ENCODE measurements at places on chromosomes 13 and 19.

- DNase-seq, result no peak
Measured at GRCh38 chr13:107104631-107105030, 536.7 kb upstream of the ARGLU1 start.

GRCh38 chr19:46296722-46297461 is at the start of gene HIF3A:
Gene HIF3A (plus strand): TSS chr19:46297042. CDS start chr19:46297077, 35 bp downstream.
- no peak for DNase-seq

- DNase-seq, result no peak
Measured at GRCh38 chr13:106369858-106370257, 165.6 kb downstream of the EFNB2 start.

DNA sequence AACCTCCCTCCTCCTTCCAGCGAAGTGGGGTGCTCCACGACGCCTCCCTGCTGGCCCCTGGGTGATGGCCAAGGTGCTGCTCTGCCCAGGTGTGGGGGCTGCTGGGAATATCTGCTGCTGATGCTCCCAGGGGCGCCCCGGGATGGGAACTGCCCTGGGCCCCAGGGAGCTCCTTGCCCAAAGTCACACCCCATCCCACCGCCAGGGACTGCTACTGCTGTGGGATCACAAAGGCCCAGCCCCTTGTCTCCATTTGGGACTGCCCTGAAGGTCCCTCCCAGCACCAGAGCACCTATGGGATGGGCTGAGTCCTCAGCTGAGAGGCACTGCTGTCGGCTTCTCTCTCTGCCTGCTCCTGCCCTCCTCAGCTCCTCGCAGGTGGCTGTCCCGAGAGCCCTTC is 19.0 kb downstream of the CHST8 start:
- no peak for DNase-seq

GRCh38 chr19:17058236-17058635 is 17.0 kb downstream of the HAUS8 start:
- DNase-seq, result no peak

GRCh38 chr13:82947191-82947621 is 935.1 kb downstream of the SLITRK1 start:
- DNase-seq, result no peak

GRCh38 chr13:36158611-36159010 is 27.4 kb upstream of the DCLK1 start:
- DNase-seq, result no peak

- DNase-seq, result no peak
Measured at GRCh38 chr13:98217597-98217996, 40.5 kb upstream of the RNF113B start.

DNA sequence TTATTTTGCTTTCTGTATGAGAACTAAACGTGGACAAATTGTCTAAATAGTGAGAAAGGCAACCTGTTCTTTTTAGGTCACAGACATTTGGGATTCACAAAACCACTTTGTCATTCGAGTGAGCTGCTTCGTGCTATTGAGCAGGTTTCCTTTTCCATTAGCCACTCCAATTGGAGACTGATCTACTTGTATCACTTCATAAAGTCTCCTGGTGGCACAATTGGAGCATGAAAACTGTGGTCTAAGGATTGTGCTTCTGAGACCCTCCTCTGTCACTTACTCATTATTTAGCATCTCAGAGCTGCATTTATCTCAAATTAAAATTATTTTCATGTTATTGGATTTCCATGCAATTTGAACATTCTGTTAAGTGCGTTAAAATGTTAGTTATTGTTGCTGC is 397.7 kb downstream of the TDRD3 start:
- DNase-seq, result no peak

DNA sequence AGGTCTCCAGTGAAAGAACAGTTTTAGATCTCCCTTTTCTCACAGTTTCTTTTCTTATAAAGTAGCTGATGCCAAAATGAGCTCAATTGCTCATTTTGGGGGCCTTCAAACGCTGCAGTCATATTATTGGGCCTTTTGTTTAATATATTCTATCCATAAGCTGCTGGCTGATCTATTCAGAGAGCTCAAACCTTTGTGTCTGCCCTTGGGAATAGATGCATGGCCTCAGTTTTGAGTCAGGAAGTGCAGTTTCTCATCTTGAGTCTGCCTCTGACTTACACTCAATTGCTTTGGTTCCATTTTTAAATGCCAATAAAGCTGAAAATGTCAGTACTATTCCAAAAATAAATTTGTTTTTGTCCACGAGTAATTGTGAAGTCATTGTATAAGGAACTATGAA is 468.9 kb downstream of the KLF12 start:
- no peak for DNase-seq

DNA sequence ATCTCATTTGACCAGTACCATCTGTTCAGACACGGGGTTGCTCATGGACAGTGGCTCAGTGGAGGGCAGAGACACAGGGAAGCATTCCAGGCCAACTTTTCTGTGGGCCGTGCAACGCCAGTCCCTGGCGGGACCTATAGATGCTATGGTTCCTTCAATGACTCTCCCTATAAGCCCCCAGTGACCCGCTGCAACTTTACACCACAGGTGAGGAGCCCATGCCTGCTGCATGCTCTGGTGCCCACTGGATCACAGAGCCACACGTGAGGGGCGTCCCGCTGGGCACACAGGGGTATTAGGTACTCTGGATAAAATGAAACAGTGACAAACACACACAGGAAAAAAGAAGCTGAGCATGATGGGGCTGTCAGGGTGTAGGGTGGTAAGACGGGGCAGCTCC is 34.3 kb downstream of the LAIR2 start:
- no peak for DNase-seq

DNA sequence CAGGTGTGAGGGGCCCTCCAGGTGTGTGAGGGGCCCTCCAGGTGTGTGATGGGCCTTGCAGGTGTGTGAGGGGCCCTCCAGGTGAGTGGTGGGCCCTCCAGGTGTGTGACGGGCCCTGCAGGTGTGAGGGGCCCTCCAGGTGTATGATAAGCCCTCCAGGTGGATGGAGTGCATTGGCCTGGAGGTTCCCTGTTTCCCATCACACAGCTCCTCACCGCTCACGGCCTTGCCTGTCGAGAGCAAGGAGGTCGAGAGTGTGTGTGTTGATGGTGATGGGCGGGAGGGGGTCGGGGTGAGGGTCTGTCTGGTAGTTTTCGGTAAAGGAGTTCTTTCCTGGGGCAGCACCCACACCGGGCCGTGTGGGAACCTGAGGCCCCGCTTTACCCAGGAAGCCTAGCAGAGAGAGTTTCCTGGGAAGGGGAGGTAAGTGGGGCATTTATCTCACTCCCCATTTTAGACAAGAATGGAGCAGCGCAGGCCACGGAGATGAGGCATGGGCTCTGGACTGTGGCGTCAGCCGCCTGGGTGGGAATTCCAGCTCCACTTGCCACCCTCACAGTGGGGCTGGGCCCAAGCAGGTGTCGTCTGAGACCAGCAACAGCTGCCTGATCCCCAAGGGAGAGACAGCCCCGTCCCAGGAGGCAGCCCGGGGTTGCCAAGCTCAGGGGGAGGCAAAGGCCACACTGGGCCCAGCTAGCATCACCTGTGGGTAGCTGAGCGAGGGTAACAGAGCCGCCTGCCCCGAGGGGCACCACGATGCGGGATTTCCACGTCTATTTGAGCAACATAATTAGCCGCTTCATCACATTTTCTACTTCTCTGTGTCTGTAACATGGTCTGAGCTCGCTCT is 10.9 kb upstream of the GAS6 start:
- DNase-seq, result no peak

- DNase-seq, result no peak
Measured at GRCh38 chr19:22446605-22447004, 24.5 kb upstream of the ZNF98 start.

GRCh38 chr13:47409778-47410177 is 512.9 kb upstream of the HTR2A start:
- no peak for DNase-seq

- no peak for DNase-seq
Measured at GRCh38 chr19:3113100-3114017, 19.2 kb downstream of the GNA11 start.

DNA sequence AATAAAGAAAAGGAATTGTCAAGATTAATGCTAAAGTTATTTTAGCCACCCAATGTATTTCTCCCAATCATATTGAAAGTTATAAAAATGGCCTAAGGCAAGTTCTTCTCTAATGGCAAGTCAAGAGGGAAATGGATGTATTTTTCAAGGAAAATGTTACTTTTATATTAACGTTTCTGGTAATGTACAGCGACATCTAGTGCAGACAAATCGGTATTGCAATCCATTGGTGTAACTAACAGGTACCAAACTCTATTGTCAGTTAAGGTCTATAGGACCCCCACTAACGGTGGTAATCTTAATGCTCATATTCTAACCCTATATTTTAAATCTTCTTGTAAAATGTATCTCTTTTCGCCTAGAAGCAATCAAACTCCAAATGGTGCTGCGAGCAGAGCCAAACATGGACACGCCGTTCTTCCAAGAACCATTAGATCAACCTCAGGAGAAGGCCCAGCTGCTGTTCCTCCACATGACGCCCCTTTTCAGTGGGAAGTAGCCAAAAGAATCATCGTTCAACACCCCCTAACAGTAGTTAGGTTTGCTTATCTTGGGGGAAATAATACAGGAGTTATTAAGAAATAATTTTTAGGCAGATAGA is 98.5 kb upstream of the PABPC3 start:
- DNase-seq, result no peak

- DNase-seq, result peak; percentile 21
Measured at GRCh38 chr13:43804461-43805070, 17.8 kb upstream of the ENOX1 start.

GRCh38 chr13:26445092-26445491 is 112.4 kb upstream of the WASF3 start:
- DNase-seq, result no peak

- peak; percentile 18 for DNase-seq
Measured at GRCh38 chr19:19224852-19225494, 13.2 kb downstream of the NCAN start.

- no peak for DNase-seq
Measured at GRCh38 chr13:50700664-50701305, 142.7 kb downstream of the DLEU7 start.

DNA sequence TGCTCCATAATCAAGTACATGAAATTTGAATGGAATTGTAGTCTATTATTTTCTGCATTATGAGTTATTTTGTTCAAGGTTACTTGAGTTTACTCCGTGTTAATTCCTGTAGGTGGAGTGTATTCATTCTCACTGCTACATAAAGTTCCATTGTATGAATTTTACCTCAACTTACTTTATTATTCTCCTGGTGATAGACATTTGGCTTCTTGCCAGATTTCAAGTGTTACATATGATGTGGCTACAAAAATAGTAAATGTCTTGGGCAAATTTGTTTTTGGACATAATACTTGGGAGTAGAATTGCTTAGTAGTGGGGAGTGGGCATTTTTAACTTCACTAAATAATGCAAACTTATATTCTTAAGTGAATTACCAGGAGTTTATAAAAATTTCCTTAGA is 328.9 kb downstream of the SHISA2 start:
- DNase-seq, result no peak

- DNase-seq, result no peak
Measured at GRCh38 chr19:29421196-29421545, 104.6 kb upstream of the VSTM2B start.

DNA sequence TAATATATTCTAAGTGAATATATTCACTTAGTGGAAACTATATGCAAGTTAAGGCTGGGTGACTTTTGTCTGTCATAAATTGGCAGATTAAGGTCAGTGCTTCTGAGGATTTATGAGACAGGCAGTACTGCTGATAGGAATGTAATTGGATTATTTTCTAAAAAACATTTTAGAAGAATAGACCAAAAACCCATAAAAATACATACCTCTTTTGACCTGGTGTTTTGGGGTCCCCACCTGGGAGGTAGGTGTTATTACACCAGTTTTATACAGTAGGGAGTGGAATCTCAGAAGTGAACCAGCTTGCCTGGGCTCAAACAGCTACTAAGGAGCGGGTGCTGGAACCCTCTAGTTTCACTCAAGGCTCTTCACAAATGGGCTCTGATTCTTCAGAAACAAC is 25.3 kb downstream of the COG3 start:
- DNase-seq, result no peak

- DNase-seq, result no peak
Measured at GRCh38 chr19:40394816-40395210, 4.8 kb upstream of the HIPK4 start.

- no peak for DNase-seq
Measured at GRCh38 chr13:109707044-109707741, 79.2 kb downstream of the IRS2 start.

DNA sequence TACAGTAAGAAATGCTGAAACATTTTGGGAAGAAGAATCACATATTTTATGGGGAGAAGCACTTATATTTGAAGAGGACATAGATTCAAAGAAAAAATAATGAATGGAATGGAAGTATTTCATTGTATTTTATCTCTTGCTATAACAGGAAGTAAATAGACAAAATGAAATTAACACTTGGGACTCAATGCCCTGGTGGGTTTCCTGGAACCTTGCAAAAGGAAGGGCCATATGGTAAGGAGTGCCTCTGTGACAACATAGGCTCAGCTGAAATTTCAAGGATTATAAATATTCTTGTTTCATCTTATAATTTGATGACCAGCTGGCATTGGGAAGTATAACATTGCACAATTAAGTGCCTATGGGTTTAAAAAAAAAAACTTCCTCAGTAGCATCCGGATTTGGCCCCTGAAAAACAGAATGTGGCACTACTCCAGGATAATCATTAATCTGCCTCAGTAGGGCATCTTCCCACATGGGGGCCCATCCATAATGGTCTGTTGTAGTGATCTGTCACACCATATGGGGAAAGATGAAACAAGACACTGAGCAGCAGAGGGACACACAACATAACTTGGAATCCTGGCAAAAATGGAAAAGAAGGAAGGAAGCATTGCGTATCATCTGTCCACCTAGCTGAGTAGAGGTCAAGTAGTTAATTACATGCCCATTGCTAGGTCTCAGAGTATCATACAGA is 321.6 kb downstream of the NDFIP2 start:
- no peak for DNase-seq

- no peak for DNase-seq
Measured at GRCh38 chr13:98528663-98529064, 48.2 kb downstream of the STK24 start.

GRCh38 chr13:30584051-30584731 is 33.5 kb upstream of the USPL1 start:
- DNase-seq, result no peak

DNA sequence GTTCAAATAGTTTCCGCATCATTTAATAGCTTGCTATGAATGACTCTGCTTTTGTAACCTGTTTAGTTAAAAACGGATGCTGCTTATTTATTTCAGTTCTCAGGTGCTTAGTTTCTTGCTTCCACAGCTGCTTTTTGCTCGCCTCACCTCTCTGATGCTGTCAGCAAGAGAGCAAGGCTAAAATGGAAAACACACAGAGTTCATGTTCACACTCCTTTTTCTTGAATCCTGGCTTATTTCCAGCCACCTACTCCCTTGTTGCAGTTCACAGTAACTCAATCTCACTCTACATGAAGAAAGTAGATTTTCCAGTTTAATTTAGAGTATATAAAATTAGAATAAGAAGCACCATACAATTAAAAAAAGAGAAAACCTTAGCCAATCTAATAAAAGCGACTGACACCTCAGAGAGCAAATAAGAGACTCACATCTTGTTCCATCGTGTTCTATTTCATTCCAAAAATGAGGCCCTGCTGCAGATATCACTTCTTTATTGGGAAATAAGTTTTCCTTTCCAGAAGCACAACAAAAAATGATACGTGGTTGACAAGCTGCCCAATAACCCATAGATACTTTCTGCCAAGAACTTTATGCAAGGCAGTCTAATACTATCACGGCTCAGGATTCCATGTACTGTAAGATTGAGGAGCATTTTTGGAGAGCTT is 326.1 kb upstream of the SLITRK1 start:
- no peak for DNase-seq
